ENCODE measurements at places on chromosomes 16 and 17.

GRCh38 chr17:28839221-28839620 is 3.4 kb downstream of the FAM222B start:
- DNase-seq: no peak

DNA sequence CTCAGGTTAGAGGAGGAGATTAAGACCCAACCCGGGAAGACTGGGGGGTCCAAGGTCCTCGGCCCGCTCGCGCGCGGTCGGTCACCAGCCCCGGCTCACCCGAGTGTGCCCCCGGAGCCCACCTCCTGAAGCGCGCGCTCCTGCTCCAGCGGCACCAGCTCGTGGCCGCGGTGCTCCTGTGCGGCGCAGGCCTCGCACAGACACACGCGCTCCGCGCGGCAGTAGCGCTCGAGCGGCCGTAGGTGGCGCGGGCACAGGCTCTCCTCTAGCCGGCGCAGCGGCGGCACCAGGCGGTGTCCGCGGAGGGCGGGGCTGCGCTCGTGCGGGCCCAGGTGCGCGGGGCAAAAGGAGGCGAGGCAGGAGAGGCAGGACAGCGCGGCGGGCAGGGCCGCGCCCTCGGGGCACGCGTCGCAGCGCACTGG is 618 bp downstream of the TRIM47 start:
- peak; percentile 80 for DNase-seq

DNA sequence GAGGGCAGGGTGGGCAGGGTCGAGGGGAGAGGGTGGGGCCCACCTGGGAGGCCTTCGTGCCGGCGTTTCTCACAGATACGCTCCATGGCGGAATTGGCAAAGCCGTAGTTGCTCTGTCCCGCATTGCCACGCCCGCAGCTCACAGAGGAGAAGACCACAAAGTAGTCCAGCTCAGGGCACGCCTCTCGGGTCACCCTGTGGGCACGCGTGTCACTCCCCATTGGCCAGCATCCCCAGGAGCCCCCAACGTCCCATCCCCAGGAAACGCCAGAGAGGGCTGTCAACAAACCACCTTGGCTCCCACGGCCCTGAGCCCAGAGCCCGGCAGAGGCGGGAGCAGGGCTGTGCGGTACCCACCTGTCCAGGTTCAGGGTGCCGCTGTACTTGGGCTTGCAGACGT is 16.1 kb downstream of the FASN start:
- no peak for DNase-seq

DNA sequence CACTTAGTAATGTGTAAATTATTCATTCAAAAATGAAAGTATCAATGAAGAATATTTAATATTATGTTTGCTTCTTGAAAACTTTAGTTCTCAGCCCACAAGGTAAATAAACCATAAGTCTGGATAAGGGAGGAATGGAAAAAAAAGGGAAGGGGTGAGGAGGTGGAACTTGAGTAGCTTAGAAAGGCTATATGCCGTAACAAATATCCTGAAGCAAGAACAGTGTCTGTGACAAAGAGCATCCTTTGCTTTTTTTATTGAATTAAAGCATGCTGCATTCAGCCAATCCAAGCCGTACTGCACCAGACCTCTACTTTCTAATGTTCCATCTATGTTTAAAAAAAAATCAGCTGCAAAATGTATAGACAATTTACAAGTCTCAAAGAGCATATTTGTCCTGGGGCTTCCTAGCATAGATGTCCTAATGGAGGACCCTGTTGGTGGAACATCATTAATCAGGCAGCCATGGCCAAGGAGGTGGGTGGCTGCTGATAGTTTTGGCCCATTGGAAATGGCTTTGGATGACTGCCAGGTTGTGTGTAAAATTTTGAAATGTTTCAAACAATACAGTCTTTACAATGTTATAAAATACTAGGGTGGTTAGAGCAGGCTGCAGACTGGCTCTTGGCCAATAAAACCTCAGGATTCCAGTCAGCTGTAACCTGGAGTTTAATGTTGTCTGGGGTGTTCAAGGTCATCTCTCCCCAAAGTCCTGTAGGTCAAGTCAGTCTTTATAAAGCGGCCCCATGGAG is 895.8 kb upstream of the SOX9 start:
- no peak for DNase-seq

GRCh38 chr16:3175157-3176093 is 12.6 kb upstream of the OR1F1 start:
- DNase-seq: no peak

GRCh38 chr16:51540259-51540658 is 389.2 kb upstream of the SALL1 start:
- no peak for DNase-seq

GRCh38 chr16:69402439-69402838 is 16.6 kb upstream of the TERF2 start:
- no peak for DNase-seq

DNA sequence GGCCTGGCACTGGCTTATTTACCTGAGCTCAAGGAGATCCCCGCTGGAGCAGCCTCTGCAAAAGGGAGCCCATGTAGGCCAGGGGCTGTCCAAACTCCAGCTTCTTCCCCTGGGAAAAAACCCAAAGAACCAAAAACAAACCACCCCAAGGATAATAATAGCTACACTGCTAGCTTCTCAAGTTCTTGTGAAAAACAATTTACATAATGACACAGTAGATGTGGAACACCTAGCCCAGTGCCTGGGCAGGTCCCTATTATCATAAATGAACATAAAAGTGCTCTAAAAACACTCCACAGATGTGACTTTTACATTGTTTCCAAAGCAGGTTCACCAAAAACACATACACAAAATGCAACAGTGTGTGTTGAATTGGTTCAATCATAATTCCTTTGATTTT is 27.3 kb downstream of the CENPV start:
- DNase-seq: no peak

- DNase-seq: no peak
Observed at GRCh38 chr16:2956579-2956956, 7.5 kb upstream of the KREMEN2 start.

DNA sequence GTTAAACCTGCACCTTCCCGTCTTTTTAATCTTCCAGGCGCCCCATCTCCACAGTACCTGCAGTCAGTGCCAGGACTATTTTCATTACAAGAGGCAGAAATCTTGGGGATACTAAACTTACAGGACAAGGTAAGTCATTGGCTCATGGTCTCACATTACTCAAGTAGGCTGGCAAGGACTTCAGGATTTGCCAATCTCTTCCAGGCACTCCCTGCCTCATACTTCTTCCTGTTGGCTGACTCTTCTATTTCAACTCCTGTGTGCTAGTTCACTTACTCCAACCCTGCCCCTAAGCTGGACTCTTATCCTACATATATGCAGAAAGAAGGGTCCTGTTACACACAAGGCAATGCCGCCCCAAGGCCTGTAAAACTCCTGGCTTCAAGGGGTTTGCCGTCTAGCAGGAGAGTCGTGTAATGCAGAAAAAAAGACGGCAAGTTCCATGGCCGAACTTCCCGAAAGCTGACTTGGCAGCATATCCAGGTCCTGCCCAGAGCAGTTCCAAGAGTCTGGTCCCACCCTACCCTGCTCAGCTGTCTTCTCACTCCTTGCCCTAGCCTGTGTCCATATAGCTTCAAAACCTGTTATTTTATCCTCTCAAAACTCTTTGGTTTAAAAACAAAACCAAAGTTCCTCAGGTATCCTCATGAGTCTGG is 14.8 kb downstream of the ERN1 start:
- DNase-seq: no peak

GRCh38 chr17:82917699-82918345 is 78.0 kb upstream of the ZNF750 start:
- no peak for DNase-seq

- no peak for DNase-seq
Observed at GRCh38 chr16:1034230-1035065, 38.1 kb upstream of the SSTR5 start.

DNA sequence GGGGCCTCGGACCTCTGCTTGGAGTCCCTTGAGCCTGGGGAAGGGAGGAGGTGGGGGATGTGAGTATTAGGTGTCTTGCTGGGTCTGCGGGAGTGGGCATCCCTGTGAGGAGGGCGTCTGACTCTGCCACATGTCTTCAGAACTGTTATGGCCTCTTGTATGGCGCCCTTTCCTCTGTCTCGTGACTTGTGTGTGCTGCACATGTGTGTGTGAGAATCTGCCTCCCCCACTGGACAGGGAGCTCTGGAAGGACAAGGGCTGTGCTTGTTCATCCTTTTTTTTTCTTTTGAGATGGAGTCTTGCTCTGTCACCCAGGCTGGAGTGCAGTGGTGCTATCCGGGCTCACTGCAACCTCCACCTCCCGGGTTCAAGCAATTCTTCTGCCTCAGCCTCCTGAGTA is 33.4 kb downstream of the ARHGAP23 start:
- no peak for DNase-seq

DNA sequence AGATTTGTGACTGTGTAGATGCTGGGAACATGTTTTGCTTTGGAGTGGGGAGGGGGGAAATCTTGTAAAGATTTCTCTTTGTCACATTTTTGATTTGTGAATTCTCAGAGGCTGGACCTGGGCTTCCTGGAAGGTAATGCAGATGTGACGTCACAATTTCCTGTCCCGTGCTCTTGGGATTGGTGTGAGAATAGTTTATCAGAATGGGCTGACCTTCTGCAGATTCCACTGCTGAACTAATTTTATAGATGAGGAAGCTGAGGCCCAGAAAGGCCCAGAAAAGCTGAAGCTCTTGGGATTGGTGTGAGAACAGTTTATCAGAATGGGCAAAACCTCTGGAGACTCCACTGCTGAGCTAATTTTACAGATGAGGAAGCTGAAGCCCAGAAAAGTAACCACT is 34.0 kb downstream of the HS3ST3B1 start:
- DNase-seq: no peak

DNA sequence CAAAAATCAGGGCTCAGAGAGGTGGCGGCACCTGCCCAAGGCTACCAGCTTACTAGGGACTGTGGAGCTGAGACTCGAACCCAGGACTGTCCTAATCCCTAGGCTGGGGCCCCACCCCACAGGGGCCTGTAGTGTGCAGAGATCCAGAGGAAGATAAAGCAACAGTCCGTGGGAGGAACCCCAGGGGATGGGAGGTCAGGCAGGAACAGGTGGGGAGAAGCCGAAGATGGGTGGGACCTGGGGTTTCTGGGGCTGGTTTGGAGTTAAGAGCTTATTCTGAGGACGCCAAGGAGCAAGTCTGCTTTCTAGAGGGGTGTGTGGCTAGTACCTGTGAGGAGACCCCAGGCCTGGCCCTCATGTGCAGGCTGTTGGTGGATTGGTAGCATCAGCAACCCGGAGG is 14.9 kb downstream of the C16orf74 start:
- DNase-seq: no peak

DNA sequence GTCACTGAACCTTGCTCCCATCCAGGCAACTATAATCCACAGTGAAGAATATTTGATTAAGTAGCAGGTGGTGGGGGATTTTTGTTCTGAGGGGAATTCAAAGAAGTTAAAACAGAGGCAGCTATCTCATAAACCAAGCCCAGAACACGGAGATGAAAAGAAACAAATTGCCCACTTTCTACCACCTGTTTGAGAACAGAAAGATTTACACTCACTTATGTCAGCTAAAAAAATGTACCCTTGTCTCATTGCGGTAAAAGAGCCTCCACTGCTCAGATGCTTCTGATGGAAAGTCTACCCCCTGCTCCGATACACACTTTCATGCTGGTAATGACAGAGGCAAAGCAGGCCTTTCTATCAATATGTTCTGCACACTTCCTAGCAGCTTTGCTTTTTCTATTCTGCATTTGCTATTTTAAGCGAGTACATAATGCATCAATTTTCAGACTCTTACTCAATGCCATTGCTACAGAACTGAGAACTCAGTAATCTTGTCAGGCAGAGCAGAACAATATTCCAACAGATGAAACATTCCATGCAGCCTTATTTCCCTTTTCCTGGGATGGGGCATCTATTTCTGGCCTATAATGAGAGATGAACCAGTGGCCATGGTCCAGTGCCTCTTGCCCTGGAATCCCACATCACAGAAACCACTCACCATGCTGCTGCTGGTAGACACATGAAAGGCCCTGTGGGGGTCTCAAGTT is 29.0 kb downstream of the CDK5R1 start:
- DNase-seq: no peak

GRCh38 chr16:68850481-68850880 is 7.2 kb downstream of the TANGO6 start:
- DNase-seq: no peak

GRCh38 chr17:82370471-82371332 is 863 bp upstream of the UTS2R start:
- no peak for DNase-seq

- DNase-seq: no peak
Observed at GRCh38 chr16:35221482-35222185, 1762.2 kb downstream of the TP53TG3F start.

DNA sequence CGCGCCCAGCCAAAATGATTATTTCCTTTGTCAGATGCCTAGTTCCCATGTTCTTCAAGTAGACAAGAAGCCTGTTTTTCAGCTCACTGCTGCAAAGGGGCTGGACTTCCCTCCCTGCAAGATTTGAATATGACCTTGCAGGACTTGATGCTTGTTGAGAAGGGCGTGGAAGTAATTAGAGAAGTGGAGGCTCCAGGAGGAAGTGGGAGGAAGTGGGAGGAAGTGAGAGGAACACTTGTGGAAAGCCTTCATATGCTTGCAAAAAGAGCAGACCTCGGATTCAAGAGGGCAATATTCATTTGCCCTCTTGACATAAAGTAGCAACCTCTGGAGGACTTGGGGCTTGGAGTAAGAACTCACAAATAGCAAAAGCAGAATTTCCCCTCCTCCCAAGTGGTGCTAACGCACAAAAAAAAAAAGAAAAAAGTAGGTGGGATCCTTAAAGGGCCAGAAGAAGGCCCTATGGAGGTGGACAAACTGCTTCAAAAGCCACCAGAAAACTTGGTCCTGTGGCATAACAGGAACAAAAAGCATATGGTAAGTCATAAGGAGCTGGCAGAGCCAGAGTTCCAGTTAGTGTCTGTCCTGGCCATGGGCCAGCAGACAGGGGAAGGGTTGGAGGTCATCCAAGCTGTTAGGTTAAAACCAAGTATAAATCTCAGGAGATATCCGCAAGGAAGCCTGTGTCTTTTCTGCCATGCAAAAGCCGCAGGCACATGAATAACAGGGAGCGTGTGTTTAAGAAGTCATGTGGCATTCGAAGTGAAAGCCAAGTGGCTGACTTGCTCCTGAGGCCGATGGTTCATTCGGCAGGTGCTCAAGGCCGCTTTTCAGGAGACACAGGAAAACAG is 20.6 kb upstream of the PRKAR1A start:
- DNase-seq: peak; percentile 38

- peak; percentile 40 for DNase-seq
Observed at GRCh38 chr16:49855822-49856671, at the start of gene ZNF423. Gene ZNF423 (minus strand): TSS chr16:49856112. CDS start chr16:49855774, 338 bp downstream.

- no peak for DNase-seq
Observed at GRCh38 chr17:5902181-5903140, 167.7 kb upstream of the WSCD1 start.

All from uterus (tissue), 4 donors.